Hepatic stellate cell (primary cell): ENCODE measurements at places on chromosomes 5 and 9.
A peak's percentile ranks its signal among the peaks of the same experiment; 100 is the strongest.

GRCh38 chr5:136235321-136235720, 42.4 kb upstream of the SMIM32 start:
- no peak for DNase-seq

DNA sequence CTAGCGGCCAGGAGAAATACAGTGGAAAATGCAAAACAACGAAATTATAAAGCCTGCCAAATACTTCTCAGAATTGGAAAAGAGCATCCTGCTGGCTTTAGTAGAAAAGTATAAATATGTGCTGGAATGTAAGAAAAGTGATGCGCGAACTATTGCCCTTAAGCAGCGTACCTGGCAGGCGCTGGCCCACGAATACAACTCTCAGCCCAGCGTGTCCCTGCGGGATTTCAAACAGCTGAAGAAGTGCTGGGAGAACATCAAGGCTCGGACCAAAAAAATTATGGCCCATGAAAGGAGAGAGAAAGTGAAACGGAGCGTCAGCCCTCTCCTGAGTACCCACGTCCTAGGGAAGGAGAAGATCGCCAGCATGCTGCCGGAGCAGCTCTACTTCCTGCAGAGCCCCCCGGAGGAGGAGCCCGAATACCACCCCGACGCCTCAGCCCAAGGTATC, 15.0 kb downstream of the MSANTD3 start:
- no peak for DNase-seq

- DNase-seq = no peak
These were observed 132.2 kb upstream of the ASTN2 start for GRCh38 chr9:117546894-117547678.

- no peak for DNase-seq
These were observed 6.2 kb downstream of the MAPKAP1 start for GRCh38 chr9:125700791-125701190.

DNA sequence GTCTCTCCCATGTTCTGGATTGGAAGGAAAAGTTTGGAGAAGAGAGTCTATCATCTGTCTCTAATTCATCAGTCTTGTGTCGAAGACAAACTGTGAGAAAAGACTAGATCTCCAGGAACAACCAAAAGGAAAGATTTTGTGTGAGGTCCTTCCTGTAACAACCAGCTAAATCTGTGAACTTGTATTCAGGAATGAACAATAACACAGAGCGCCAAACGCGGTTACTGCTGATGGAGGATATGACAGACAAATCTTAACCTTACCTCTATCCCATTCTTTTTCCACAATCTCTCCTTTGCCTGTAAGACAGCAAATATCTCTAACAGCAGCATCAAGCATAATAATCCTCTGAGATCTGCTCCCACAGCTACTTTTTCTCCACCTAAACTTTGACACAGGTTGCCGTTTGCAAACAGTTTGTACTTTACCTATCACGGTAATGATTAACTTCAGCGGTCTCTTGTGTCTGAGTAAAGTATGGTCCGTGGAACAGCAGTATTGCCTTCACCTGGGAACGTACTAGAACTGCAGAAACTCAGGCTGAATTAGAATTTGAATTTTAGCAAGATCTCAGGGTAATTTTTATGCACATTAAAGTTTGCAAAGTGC, 387.6 kb downstream of the ELAVL2 start:
- DNase-seq = no peak

GRCh38 chr5:90554358-90555006, 4.1 kb upstream of the ADGRV1 start:
- no peak for DNase-seq

DNA sequence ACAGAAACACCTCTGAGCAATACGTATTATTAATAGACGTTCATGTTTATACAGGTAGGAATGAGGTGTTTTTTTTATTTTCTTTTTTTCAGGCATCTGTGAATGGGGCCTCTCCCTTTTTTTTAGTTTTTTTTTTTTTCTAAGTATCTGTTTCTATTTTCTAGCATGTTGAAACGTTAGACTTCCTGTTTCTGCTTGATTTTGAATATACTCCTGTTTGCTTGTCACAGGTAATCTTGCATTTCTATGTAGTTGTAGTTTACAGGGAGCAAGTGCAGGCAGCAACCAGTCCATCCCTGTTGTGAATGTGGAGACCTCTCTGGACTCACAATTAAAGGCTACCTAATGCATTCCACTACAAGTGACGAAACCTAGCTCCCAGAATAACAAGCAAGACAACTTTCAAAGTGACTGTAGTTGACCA, 22.8 kb upstream of the TNFAIP8 start:
- no peak for DNase-seq

- no peak for DNase-seq
These were observed 302.1 kb downstream of the EFNA5 start for GRCh38 chr5:107368615-107369014.

DNA sequence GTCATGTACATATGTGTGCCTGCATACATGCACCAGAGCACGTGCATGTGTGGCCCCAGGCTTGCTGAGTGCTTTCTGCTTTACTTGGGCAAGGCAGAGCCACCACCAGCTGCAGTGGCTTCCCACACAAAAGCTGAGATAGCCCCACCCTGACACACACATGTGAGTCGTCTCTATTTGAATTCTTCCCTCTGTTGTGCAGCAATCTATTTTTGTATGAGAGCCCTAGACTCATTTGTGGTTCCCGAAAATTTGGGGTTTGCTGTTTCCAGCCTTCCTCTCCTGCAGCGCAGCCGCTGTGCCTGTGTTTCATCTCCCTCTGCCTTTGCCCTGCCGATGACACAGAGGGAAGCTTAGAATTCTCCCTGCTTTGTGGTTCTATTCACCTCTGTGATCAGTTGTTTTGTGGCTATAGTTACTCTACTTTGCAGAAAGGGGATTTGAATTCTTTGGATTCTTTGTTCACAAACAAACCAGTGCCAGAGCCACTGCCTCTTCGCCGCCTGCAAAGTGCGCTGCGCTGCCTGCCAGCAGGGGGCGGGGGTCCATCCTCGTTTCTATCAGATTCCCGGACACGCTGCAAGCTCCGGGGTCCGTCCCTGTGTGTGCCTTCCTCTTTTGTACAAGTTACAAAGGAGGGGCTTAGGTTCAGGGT, 95.8 kb upstream of the DAP start:
- DNase-seq = peak; percentile 79

GRCh38 chr9:110157823-110158664, 49.9 kb downstream of the C9orf152 start:
- DNase-seq = no peak

DNA sequence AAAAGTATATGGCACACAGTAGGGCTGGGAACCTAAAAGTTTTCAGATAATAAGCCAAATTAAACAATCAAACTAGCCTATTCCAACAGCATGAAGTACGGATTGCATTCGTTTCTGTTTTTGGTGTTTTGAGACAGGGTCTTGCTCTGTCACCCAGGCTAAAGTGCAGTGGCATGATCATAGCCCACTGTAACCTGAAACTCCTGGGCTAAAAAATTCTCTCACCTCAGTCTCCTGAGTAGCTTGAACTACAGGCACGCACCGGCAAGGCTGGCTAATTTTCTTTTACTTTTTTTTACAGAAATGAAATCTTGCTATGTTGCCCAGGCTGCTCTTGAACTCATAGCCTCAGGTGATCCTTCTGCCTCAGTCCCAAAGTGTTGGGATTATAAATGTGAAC, 5.2 kb downstream of the RFX3 start:
- DNase-seq = no peak

DNA sequence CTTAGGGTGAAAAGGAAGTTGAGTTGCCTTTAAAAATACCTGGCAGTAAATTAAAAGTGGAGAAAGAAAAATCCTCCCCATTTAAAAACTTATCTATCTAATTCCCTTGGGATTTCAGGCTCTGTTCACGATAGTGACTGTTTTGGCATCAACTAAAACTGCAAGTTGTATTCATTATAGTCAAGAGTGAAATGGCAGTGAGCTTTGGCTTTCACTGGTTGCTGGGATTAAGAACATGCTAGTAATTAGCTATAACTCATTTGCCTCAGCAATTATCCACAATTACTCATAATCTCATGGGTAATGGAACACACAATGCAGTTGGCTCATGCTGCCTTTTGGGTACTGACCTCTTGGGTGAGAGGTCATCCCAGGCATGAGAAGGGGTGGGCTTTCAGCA, 250.1 kb downstream of the GAS1 start:
- no peak for DNase-seq

GRCh38 chr9:14563902-14564624, 129.2 kb downstream of the ZDHHC21 start:
- no peak for DNase-seq

DNA sequence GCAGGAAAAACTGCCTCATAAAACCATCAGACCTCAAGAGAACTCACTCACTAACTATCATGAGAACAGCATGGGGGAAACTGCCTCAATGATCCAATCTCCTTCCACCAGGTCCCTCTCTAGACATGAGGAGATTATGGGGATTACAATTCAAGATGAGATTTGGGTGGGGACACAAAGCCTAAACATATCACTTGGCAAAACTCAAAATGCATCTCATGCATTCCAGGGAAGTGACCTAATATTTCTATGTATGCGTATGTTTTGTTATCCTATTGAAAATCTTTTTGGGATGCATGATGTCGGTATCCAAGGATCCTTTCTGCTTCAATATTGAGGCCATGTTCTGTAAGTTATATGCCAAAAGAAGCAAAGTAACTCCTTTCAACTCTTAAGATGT, 174.0 kb downstream of the PLK2 start:
- DNase-seq = no peak

GRCh38 chr9:98995971-98996504, 52.3 kb downstream of the COL15A1 start:
- DNase-seq = no peak

DNA sequence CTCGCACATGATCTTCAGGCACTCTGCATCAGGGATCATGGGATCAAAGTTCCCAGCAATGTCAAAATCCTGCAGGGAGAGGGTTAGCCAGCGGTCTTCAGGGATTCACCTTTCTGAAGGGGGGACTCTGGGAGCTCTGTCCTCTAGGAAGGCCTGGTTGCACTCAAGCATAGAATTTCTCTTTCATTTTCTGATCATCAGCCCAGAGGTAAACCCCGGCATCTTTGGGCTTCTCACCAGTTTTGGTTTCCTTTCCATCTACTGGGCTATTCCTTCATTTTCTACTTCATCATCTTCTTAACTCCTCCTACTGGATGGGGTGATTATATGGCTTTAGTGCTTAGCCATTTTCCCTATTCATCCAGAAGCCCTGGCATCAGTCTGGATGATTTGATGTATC, 4.6 kb upstream of the DND1 start:
- DNase-seq = no peak

DNA sequence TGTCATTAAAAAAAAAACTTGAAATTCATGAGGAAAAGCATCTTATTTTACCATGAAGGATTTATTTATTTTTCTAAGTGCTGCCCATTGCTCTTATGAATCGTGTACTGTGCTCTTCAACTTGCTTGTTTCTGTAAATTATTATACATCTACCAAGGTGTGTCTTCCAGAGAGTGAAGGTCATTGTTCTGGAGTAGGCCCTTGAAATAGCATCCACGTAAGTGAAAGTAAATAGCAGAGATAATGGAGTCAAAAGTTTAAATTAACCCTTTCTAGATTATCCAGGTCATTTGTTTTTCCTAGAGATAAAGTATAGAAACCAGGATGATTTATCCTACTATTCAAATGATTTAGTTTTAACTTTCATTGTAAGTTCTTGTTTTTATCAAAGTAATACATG, 473.1 kb downstream of the DIRAS2 start:
- DNase-seq = no peak

DNA sequence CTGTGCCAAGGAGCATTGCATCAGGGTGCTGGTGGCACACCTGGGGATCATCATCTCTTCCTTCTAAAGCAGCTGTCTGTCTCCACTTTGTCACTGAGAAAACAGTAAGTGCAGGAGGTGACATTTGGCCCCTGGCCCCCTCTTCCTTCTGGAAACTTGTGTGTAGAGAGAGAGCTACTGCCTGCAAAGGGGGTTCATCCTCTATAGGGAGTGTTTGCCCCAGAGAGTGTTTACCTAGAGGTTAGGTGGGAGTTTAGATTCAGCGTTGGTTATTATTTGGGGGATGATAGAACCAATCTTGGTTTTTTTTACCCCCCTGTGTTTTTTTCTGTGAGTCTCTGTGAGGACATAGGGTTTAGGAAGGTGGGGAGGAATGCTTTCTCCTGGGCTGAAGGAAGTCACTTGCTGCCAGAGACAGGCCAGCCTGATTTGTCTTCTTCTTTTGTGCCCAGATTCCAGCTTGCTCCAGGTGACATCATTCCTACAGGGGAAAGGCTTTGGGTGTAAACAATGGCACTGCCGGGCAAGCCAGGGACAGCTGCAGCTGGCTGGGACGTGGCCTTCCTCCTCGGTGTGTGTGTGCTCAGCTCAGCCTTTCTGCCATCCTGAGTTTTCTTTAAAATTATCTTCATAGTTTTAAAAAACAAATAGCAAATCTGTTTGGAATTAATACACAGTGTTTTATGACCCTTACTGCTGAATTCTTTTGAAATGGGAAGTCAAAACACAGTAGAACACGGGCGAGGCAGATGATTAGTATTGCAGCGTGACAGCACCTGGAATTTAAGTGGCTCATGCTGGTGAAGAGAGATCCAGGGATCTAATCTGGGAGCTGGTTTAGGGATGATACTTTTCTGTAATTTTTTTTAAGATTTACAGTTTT, 24.5 kb downstream of the PRRC2B start:
- DNase-seq = no peak

DNA sequence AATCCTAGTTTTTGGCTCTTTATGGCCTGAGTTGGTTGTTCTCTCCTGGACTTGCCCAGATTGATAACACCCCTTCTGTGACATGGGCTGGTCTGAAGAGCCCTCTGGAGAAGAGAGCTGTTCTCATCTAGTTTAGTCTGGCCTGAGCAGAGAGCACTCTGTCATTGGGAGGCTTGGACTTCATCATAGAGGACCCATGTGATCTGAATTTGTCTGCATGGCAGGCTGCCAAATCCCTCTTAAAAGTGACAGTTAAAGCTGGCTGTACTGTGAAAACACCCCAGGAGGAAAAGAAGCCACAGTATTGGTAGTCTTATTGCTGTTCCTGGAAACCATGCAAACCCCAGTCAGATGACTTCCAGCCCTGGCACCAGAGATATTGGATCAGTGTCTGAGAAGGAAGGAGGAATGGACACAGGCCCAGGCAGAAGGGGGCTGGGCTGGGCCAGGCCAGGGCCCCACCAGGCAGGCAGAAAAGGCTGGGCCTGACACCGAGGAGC, 3.7 kb upstream of the WDR31 start:
- DNase-seq = peak; percentile 57
